ENCODE measurements at places on chromosomes 4 and X. TPM values are rescaled to one million over a fixed set of nuclear protein-coding genes. Genes with fewer than 3 reads are reported as not detected.

- no peaks in the 10 kb centered on the region for H3K36me3 ChIP-seq
- H3K4me1 ChIP-seq, result no peaks in the 10 kb centered on the region
- H3K27ac ChIP-seq, result no peak overlapping the region
- H3K4me3 ChIP-seq, result no peak overlapping the region
These were observed 293.3 kb upstream of the TBX22 start for GRCh38 chrX:79721234-79721633.

DNA sequence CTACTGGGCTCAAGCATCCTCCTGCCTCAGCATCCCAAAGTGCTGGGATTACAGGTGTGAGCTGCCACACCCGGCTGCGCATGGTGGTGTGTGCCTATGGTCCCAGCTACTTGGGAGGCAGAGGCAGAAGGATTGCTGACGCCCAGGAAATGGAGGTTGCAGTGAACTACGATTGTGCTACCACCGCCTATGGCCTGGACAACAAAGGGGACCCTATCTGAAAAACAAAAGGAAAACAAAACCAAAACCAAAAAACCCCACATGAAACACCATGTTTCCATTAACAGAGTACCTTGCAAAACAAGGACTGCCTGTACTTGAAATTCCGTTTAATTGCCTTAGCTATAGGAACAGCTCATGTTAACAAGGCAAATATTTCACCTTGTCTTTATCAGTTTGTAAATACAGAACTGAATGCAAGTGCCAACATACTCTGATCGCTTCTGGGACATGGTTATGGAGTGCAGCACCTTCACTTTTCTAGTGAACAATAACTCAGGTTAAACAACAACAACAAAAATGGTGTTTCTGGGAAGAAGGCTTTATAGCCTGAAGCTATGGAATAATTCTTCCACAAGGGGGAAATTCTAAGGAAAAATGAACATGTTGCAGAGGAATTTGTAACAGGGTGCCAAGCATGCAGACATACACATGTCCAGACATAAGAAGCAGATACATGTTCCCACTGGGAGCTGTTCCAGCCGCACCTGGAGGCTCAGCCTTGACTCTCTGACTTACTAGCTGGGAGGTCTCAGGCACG lies 73.2 kb upstream of the STS start:
- peaks cover 8% of the 10 kb centered on the region for H3K36me3 ChIP-seq
- no peak overlapping the region for H3K27ac ChIP-seq
- no peak for DNase-seq

DNA sequence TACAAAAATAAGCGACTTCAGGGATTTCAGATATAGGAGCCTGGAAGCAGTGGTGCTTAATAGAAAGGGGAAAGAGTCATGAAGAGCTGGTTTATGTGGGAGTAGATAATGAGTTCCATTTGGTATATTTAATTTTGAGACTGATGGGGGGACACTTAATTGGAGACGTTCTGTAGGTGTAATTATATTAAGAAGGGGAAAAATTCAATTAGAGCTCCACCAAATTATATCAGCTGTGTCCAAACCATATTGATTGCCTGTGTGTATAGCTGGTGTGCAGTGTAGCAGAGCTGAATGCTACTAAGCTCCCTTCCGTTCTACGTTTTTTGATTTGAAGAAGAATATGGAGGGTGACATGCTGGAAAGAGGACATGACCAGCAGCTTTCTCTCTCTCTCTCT lies 282.3 kb downstream of the DMD start:
- no peak overlapping the region for H3K27ac ChIP-seq
- no peaks in the 10 kb centered on the region for H3K4me1 ChIP-seq
- no peak overlapping the region for H3K4me3 ChIP-seq
- DNase-seq, result no peak
- H3K27me3 ChIP-seq, result no peaks in the 10 kb centered on the region

DNA sequence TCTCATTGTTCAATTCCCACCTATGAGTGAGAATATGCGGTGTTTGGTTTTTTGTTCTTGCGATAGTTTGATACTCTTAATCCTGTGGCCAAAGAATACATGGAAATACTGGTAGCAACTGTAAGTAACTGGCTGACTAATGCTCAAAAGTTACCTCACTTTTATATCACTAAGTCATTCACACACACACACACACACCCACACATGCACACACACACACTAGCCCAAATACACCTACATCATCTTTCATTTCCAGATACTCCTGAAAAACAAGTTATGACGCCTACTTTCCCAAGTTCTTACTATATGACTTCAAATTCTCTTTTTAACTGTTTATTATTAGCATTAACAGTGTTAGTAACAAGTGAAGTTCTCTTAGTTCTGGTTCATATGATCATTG lies 101.3 kb downstream of the DCHS2 start:
- no peak overlapping the region for H3K4me3 ChIP-seq
- no peaks in the 10 kb centered on the region for H3K36me3 ChIP-seq
- no peaks in the 10 kb centered on the region for H3K27me3 ChIP-seq
- no peaks in the 10 kb centered on the region for H3K4me1 ChIP-seq
- no peak for DNase-seq

DNA sequence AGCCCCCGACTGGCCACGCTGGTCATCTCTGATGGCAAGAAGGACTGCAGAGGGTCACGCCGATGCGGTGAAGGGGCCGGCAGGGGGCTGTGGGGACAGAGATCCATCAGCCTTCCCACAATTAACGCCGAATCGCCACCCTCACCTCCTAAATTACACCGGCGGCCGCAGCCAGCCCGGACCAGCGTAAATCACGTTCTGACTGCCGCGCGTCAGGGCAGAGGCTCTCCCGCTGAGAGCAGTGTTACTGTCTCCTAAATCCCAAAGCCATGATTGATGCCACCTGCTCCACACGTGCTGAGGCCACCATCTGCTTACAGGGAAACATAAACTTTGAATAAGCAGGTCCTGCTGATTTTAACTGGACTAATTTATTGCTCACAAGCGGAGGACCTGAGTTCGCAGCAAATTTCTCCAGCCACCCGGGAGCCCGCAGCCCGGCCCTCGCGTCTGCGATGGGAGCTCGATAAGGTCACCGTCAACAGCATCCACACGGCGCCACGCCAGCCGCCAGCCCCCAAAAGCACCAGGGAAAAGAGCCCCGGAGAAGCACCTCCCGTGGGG lies 127.3 kb upstream of the NKX1-1 start:
- DNase-seq, result peak; percentile 2
- no peak overlapping the region for H3K27ac ChIP-seq
- H3K4me1 ChIP-seq, result no peaks in the 10 kb centered on the region
- H3K36me3 ChIP-seq, result no peaks in the 10 kb centered on the region
- H3K4me3 ChIP-seq, result no peak overlapping the region
- H3K27me3 ChIP-seq, result peaks cover 50% of the 10 kb centered on the region

UGT2A3 gene
- not detected for total RNA-seq

L1CAM gene
- 0.36 TPM for total RNA-seq

DNA sequence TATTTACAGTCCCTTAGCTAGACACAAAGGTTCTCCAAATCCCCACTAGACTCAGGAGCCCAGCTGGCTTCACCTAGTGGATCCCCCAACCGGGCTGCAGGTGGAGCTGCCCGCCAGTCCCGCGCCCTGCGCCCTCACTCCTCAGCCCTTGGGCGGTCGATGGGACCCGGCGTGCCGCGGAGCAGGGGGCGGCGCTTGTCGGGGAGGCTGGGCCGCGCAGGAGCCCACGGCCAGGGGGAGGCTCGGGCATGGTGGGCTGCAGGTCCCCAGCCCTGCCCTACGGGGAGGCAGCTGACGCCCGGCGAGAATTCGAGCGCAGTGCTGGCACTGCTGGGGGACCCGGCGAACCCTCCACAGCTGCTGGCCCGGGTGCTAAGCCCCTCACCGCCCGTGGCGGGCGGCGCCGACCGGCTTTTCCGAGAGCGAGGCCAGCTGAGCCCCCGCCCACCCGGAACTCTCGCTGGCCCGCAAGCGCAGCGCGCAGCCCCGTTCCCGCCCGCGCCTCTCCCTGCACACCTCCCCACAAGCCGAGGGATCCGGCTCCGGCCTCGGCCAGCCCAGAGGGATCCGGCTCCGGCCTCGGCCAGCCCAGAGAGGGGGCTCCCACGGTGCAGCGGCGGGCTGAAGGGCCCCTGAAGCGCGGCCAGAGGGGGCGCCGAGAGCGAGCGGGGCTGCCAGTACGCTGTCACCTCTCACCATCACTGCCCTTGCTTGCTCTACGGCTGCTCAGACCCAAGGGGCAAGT lies 39.4 kb downstream of the WFS1 start:
- H3K36me3 ChIP-seq, result peaks cover 3% of the 10 kb centered on the region
- no peaks in the 10 kb centered on the region for H3K4me1 ChIP-seq
- DNase-seq, result no peak
- peak overlapping the region; percentile 21 for H3K4me3 ChIP-seq
- H3K27me3 ChIP-seq, result peaks cover 28% of the 10 kb centered on the region

- H3K27ac ChIP-seq, result no peak overlapping the region
- DNase-seq, result peak; percentile 82
- H3K27me3 ChIP-seq, result no peaks in the 10 kb centered on the region
These were observed 28.0 kb downstream of the DMD start for GRCh38 chrX:33183361-33183760.

DNA sequence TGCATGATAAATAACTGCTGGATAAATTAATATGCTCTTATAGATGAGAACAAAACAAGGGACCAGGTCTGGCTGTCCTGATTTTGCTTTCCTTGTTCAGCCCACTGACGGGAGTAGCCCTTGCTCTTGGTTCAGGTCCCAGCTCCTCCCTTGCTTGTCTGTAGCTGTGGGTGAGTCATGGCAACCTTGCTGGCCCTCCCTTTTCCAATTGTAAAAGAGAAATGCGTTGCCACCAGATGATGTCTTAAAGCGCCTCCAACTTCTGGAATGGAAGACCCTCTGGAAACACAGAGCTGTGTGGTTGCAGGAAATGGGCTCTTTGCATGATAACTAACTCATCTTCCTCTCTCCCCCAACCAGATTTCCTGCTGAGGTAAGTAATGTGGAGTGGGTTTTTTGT lies 171.4 kb downstream of the AASDH start:
- no peak overlapping the region for H3K4me3 ChIP-seq
- no peak overlapping the region for H3K27ac ChIP-seq
- H3K36me3 ChIP-seq, result no peaks in the 10 kb centered on the region

NEUROG2 gene
- not detected for total RNA-seq

DNA sequence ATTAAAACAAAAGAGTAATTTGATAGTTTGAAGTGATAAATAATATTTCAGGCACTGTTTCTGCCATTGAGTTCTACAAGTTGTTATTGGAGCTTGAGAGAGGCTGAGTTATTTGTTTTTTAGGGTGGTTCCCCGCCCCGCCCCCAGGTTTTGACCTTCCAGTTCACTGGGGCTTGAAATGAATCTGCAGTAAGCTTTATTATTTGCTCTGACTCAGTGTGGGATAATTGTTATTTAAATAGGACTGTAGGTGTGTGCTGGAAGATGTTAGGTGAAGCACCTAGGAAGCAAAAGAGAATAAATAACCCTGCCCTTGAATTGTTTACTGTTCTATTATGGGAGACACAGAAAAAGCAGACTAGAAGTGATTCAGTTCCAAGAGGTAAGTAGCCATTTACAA lies 81.2 kb upstream of the KCNIP4 start:
- H3K4me1 ChIP-seq, result no peaks in the 10 kb centered on the region
- no peaks in the 10 kb centered on the region for H3K36me3 ChIP-seq
- no peak for DNase-seq
- H3K27ac ChIP-seq, result no peak overlapping the region
- no peak overlapping the region for H3K4me3 ChIP-seq

- no peak for DNase-seq
- H3K27ac ChIP-seq, result no peak overlapping the region
- no peak overlapping the region for H3K4me3 ChIP-seq
- H3K36me3 ChIP-seq, result no peaks in the 10 kb centered on the region
- H3K27me3 ChIP-seq, result no peaks in the 10 kb centered on the region
These were observed 46.2 kb upstream of the NMU start for GRCh38 chr4:55682295-55682694.

HPSE gene
- total RNA-seq, result 0.28 TPM

- H3K27ac ChIP-seq, result peak overlapping the region; percentile 46
- no peaks in the 10 kb centered on the region for H3K36me3 ChIP-seq
- peak; percentile 83 for DNase-seq
- peaks cover 3% of the 10 kb centered on the region for H3K4me1 ChIP-seq
These were observed 3.2 kb downstream of the EFNB1 start for GRCh38 chrX:68832101-68832416.

DNA sequence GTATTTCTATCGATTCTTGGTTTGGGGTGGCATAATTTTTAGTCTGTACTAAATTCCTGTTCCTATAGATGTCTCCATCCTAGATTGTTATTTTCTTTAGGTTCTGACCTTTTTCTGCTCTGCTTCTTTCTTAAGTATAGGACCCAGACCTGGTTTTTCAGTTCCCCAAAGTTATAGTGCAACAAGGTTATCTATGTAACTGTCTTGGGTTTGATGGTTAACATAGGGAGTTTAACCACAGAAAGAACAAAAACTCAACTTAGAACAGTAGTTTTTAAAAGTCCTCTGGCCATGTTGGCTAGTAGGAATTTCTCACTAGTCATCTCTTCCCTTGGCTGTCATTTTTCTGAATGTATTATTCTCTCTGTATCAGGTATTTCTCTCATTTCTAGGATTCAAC lies 38.8 kb upstream of the MAD2L1 start:
- DNase-seq, result no peak
- H3K36me3 ChIP-seq, result no peaks in the 10 kb centered on the region
- no peak overlapping the region for H3K4me3 ChIP-seq
- H3K4me1 ChIP-seq, result no peaks in the 10 kb centered on the region

DNA sequence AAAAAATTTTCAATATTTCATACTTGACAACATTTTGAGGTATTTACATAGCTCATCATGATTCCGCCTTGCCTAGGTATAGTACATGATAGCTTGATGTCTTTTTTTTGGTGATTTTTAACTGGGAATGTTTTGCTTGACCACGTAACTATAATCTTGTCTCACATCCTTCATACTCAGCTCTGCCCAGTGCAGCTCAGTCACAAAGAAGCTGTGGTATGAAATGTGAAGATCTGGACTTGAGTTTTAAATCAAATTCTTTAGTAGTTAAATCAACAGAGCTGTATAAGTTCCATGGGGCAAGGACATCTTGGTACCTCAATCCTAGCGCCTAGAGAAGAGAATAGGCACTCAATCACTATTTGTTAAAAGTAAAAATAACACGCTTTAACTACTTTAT lies 276.3 kb upstream of the DKK2 start:
- H3K27me3 ChIP-seq, result no peaks in the 10 kb centered on the region
- no peaks in the 10 kb centered on the region for H3K4me1 ChIP-seq
- DNase-seq, result peak; percentile 21
- H3K27ac ChIP-seq, result no peak overlapping the region
- H3K36me3 ChIP-seq, result no peaks in the 10 kb centered on the region

SLC10A4 gene
- total RNA-seq, result not detected

KLKB1 gene
- under 0.01 TPM for total RNA-seq

ART3 gene
- total RNA-seq, result not detected

GRCh38 chr4:82382751-82383150 lies 9.0 kb upstream of the HNRNPD start:
- peaks cover 4% of the 10 kb centered on the region for H3K36me3 ChIP-seq
- no peak overlapping the region for H3K27ac ChIP-seq
- no peaks in the 10 kb centered on the region for H3K27me3 ChIP-seq
- DNase-seq, result no peak
- no peak overlapping the region for H3K4me3 ChIP-seq
- no peaks in the 10 kb centered on the region for H3K4me1 ChIP-seq

- no peaks in the 10 kb centered on the region for H3K4me1 ChIP-seq
- no peak for DNase-seq
- no peak overlapping the region for H3K27ac ChIP-seq
- H3K27me3 ChIP-seq, result no peaks in the 10 kb centered on the region
These were observed 291.3 kb upstream of the TRAM1L1 start for GRCh38 chr4:117376692-117377091.

- no peaks in the 10 kb centered on the region for H3K4me1 ChIP-seq
- H3K4me3 ChIP-seq, result no peak within 1 kb of the TSS
- H3K27ac ChIP-seq, result no peak within 1 kb of the TSS
- no peaks in the 10 kb centered on the region for H3K36me3 ChIP-seq
These were observed at the start of gene PDE6B for GRCh38 chr4:624705-625590. Gene PDE6B (plus strand): TSS chr4:625573. CDS start chr4:625627, 54 bp downstream.

TRIM2 gene
- 52.2 TPM for total RNA-seq

Measured in IMR-90 (cell line).